ENCODE measurements at places on chromosomes 7 and 10.

GRCh38 chr7:339062-339342 lies 49.0 kb downstream of the FOXL3 start:
- no peak for DNase-seq

DNA sequence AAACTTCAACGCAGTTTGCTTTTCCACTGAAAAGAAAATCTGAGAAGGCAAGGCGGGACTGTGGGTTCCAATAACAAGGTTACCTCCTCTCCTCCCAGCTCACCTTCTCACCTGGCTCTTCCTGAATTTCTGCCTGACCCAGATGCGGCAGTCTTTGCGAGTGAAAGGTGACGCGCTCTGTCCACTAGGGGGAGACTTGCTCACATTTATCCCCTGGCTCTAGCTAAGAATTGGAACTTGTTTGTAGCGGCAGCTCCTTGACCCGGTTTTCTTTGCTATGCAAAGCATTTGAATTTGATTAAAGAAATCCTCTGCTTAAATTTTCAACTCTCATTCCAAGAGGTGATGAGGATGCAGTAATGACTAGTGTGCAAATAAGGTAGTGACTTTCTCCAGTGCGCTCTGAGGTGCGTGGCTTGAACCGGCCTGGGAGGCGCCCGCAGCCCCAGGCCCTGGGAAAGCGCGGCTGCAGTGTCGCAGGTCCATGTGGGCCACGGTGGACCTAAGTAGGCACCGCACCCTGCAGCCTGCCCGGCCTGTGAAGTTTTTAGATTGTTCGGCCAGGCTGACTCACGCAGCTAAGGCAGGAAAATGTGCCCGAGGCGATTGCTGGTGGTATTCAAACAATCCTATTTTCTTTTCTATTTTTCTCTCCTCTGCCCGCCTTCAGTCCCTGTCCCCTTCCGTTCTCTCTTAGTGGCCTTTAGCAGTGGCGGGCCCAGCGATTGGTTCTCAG lies 336.9 kb upstream of the NPSR1 start:
- peak; percentile 29 for DNase-seq

DNA sequence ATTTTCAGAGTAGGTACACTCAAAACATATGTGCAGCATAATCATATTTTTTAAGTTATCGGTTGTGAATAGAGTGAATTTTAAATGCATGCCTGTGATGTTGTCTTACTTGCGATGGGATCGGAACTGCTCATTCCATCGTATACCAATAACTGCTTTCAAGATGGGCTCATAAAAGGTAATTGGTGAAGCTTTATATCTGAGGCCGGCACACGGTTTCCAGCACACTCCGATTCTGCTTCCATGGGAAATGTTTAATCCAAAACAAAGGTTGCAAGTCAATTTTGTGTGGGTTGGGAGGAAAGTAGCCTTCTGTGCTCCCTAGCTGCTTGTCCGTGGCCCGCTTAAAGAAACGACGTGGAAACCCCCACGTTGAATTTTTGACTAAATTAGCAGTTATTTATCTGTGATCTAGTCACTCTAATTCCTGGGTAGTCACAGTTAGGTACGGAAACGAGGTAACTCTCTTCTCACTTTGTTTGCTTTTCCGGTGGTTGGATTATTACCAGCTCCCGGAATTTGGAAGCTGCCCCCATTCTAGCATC lies 10.1 kb upstream of the CELF2 start:
- DNase-seq = no peak

- DNase-seq = no peak
Observed at GRCh38 chr7:34596887-34597286, 61.1 kb upstream of the NPSR1 start.

DNA sequence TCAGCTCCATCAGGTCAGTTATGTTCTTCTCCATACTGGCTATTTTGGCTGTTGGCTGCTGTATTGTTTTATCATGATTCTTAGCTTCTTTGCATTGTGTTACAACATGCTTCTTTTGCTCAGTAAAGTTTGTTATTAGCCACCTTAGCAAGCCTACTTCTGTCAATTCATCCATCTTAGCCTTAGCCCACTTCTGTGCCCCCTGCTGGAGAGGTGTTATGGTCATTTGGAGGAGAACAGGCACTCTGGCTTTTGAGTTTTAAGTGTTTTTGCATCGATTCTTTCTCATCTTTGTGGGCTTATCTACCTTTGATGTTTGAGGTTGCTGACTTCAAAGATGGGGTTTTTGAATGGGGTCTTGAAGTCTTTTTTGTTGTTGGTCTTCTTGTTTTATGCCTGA lies 204.6 kb upstream of the FOXP2 start:
- no peak for DNase-seq

GRCh38 chr10:102773986-102774385 lies 30.2 kb downstream of the WBP1L start:
- DNase-seq = no peak

DNA sequence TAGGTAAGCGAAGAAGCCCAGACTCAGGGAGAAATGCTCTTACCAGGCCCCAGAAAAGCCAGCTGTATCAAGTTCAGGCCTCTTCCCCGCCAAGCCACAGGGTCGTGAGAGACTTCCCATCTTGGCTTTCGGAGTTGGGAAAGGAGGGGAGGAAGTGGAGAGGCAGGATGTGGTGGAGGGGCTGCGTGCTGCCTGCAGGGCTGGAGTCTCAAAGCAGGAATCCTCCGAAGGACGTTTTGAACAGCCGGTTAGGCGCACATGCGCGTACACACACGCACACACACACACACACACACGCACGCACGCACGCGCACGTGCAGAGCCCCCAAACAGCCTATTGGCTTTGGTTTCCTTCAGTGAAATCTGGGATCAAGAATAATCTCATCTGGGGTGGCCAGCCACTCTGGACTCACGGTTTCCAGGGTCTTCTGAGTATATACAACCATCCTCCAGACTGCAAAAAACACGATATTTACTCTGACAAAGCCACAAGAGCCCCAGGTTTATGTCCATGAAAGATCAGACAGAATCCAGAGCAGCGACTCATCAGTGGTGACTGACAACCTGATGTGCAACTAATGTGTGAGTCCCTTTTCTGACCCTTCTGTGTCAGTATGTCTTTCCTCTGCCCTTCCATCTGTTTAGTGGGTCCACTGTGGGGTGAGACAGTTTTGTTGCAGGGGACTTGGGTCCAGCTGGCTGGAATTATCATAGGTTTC lies 115.0 kb upstream of the ZNF438 start:
- peak; percentile 35 for DNase-seq

DNA sequence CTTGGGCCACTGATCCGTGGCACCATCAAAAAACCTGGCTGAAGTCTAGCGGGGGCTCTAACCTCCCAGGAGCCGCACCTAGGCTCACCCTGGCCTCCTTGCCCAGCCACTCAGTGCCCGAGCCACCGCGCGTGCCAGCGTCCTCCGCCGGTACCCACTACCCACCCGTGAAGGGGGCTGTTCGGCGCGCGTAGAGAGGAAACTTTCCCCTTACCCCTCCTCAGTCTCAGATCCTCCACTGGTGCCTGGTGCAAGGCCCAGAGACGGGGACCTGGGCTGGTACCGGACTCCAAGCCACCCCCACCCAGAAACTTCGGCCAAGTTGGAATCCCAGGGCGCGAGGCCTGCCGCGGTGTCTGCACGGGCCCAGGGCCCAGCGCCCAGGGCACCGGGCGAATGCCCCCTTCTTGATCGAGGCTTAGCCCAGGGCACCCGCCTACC lies 3.5 kb upstream of the EBF3 start:
- DNase-seq = no peak

DNA sequence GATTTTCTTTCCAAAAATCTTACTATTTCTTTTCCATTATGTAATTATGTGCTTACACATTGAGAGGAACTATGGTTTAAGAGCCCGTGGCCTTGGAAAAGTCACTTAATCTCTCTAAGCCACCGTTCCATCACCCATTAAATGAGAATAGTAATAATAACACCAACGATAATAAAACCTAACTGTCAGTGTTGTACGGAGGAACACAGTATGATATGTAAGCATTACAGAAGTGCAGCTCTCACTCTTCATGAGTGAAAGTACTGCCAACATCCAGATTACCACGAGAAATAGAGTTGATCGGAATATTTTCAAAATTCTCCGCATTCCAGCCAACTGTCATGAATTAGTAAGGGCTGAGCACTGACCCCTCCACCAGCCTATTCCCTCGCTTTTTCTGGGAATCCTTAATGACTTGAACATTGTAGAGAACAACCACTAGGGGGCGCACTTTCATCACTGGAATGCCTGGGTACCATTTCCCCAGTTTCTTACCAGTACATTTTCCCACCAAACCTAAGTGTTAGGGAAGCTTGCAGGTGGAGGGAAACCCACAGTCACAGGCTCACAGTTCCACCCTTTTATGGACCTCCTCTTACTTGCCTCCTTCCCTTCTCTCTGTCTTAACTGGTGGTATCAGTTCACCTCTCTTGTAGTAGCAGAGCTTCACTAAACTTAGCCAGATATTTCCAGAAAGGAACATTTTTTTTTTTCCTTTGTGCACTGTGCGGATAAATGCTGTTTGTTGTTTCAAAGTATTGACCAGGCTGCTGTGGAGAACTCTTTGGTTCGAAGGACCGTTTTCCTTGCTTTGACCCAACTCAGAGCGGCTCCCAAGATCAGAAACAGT lies 27.8 kb downstream of the NKX2-3 start:
- peak; percentile 13 for DNase-seq

DNA sequence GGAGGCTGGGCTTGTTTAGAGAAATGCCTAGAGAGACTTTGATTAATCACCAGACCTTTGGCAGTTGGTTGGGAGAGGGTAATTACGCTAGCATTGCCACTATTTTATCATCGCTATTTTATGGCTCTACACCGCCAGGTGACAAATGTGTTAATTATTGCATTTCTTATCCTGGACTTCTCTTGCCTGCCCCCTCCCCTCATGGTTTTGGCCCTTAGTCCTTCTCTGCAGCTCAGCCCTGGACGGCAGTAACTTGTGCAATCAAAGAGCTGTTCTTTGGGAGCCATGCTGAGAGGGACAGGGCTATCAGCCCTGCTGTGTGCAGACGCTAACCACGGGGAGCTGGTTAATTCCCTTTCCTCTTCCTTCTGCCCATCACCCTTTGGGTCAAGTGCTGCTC lies 585.0 kb downstream of the AUTS2 start:
- no peak for DNase-seq

- DNase-seq = no peak
Observed at GRCh38 chr10:4372601-4373000, 453.4 kb upstream of the AKR1E2 start.

DNA sequence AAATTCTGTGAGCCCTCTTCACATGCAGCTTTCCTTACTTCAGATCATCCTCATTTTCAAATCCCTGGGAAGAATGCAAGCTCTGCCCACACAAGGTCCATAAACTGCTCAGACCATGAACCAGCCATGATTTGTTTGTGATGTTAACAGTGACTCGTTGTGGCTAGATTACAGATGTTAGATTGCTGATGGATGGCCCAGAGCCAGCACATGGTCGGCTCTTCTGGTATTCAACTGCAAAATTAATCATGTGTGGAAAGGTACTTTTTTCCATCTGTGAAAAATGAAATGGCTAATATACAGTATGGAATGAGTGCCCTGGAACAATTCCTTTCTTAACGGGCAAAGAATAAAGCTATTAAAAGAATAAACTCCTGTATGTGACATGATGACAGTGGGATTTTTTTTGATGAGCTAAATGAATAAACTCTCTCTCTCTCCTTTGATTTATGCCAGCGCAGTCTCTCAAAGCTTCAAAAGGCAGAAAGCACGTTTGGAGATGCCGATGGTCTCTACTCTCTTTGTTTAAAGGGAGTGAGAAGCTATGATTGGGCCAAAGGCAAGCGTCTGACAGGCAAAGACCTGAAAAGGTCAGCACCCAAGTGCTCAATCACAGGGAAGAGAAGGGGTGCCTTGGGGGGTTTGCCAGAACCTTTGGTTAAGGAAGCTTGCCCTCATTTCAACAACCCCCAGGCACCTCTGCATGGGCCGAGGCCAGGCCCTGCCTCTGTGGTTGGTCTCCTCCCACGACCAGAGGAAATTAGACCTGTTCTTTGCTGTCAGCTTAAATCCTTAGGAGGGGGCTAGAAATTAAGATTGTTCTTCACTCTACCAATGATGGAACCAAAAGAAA lies 444.0 kb upstream of the NFE2L3 start:
- DNase-seq = no peak

- DNase-seq = no peak
Observed at GRCh38 chr10:4802711-4803487, 23.1 kb upstream of the AKR1E2 start.

GRCh38 chr7:47478926-47479711 lies 102.8 kb downstream of the TNS3 start:
- no peak for DNase-seq

DNA sequence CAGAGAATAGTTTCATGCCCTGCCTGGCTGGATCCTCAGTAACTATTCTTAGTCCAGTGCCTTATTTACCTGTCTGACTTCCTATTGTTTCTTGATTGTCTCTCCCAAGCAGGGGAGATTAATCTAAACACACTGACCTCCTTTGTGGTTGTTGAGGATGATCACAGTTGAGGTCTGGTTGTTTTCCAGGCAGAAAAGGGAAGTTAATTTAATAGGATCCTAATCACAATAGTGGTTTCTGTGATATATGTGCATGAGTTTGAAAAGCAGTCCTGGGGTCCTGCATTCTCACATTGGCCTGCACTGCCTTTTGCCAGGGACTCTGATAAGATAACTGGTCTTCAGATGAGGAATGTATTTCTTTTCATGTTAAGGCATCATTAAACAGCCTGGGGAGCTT lies 130.1 kb downstream of the SND1 start:
- no peak for DNase-seq

- no peak for DNase-seq
Observed at GRCh38 chr10:72228318-72228751, 12.3 kb upstream of the ASCC1 start.

- DNase-seq = no peak
Observed at GRCh38 chr10:131356442-131356841, 44.9 kb upstream of the TCERG1L start.

DNA sequence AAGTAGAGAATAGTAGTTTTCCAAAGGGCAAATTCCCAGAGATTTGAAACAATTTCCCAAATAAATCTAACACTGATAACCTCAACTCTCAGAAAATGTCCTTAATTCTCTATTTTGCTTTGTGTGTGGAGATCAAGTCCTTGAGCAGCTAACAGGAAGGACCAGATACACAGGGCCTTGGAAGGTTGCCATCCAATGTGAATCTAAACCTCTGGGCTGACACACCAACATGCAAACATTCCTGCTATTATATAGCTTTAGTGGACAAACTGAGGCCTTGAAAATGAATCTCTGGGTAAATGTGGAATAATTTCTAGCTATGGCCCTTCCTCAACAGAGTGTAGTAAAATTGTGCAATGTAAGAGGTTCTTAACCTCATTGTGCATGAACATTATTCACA lies 44.1 kb upstream of the PARD3 start:
- no peak for DNase-seq

All from stimulated activated CD4-positive, alpha-beta T cell treated with anti-CD3 and anti-CD28 coated beads, Interleukin-1b, Interleukin-23, amount 100 ng/mL, for 48 hours (primary cell).